ENCODE measurements at places on chromosomes 5 and 9.

GRCh38 chr9:34628656-34629490 is at the start of gene ARID3C:
Gene ARID3C, minus strand, starts transcription at chr9:34629066. Its CDS starts 1,052 bp downstream, at chr9:34628014.
- DNase-seq, result no peak

GRCh38 chr5:95029569-95030366 is 255.1 kb downstream of the MCTP1 start:
- DNase-seq, result no peak

- no peak for DNase-seq
Observed at GRCh38 chr5:50325237-50325832, 115.8 kb downstream of the EMB start.

DNA sequence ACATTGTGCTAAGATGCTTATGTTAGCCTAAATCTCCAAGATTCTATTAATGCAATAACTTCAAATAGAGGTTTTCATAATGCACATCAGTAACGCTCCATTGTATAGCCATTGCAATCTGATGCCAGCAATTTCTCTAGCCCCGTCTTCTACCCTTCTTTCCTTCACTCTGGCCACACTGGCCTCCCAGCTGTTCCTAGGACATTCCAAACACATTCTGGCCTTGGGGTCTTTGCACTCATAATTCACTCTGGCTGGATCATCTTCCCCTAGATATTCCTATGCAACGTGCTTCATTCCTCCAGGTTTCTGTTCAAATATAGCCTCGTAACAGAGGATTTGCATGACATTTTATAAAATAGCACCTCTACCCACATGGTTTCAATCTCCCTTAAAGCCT is 23.3 kb downstream of the FAM81B start:
- DNase-seq, result no peak

- DNase-seq, result no peak
Observed at GRCh38 chr5:7565559-7565958, 169.6 kb downstream of the ADCY2 start.

DNA sequence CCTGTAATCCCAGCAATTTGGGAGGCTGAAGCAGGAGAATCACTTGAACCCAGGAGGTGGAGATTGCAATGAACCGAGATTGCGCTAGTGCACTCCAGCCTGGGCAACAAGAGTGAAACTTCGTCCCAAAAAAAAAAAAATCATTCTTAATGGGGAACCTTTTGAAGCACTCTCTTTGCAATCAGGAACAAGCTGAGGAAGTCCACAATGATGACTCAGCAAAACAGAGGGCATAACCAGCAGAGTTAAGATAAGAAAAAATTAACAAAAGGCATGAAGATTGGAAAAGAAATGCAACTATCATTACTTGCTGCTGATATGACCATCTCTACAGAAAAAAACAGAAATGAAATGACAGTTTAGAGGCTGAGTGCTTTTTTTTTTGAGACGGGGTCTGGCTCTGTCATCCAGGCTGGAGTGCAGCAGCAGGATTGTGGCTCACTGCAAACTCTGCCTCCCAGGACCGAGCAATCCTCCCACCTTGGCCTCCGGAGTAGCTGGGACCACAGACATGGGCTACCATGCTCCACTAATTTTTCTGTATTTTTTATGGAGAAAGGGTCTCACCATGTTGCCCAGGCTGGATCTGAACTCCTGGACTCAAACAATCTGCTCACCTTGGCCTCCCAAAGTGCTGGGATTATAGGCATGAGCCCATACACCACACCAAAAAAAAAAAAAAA is 88.0 kb downstream of the FNBP1 start:
- no peak for DNase-seq

GRCh38 chr9:68492806-68493205 is 47.9 kb downstream of the TMEM252 start:
- DNase-seq, result no peak

DNA sequence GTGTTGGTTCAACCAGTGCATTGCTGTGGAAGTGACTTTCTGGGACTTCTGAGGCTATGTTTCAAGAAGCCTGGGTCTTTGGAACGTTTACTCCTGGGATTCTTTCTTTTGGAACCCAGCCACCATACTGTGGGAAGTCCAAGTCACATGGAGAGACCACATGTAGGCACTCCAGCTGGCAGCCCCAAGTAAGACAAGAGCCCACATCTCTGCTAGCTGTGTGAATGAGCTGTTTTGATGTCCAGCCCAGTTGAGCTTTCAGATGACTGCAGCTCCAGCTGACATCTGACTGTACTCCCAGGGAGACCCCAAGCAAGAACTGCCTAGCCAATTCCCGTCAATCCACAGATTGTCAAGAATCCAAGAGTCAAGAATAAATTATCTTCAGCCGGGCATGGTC is 60.1 kb upstream of the SPATA31D4 start:
- DNase-seq, result no peak

DNA sequence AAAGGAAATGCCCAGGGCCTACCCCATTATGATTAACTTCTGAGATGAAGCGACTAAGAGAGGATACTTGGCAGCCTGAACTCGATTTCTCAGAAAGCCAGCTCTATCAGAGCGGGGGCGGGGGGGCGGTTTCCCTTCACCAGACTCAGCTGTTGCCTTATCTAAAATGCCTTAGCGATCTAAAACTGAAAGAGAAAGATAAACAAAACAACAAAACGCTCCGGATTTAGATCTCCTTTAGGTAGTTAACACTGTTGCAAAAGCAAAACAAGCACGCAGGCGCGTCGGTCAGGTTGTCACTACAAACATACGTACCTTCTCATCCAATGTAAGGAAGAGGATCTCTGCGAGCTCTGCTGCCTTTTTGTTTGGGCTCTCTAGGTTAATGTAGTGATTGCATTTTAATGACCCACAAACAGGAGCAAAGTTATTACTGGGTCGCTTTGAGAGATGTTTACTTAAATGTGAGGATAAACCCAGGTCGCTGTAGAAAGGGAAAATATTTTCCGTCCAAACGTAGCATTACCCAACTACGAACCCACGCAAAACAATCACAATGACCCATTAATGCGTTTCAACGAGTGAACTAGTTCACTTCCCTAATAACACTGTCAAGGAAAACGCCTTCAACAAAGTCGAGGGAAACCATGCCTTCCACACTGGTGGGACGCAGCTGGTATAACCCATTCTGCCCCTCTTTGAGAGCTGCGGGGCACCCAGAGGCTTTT is 982 bp downstream of the EPB41L4A start:
- DNase-seq, result no peak

- DNase-seq, result no peak
Observed at GRCh38 chr9:14661421-14662059, 31.7 kb downstream of the ZDHHC21 start.

DNA sequence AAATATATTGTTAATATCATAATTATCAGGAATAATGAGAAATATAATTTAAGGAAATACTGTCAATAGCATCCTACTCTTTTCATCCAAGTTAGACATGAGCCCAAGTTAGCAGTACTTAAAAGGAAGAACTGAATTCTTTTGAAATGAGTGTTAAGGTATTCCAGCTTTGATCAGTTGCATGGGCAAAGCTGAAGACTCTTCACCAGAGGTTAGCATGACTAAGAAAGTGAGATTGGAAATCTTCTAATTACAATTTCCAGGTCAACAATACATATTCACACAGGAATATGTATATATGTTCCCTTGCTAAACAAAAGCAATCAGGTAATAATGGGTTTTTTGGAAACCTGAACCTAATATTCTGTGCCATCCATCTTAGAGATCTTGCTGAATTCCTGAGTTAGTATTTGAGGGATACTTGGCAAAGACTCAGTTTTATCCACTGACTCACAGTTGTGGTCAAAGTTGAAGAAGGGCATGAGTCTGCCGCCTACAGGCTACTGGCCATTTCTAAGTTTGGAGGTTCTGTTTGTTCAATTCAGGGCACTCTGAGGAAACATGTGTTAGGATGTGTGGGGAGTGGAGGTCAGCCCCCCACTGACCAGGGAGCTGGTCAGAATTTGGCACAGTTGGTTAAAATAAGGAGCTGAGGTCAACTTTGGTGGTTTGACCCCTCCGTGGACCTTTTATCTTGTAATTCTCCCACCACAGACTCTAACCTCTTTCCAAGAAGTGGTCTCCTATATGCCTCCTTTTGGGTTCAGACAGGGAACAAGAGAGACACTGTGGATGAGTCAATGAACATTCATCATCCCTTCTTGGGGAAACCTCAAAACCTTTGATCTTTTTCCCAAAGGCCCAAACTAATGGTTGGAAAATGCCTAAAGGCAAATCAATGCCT is 118.3 kb downstream of the PIK3R1 start:
- DNase-seq, result no peak

DNA sequence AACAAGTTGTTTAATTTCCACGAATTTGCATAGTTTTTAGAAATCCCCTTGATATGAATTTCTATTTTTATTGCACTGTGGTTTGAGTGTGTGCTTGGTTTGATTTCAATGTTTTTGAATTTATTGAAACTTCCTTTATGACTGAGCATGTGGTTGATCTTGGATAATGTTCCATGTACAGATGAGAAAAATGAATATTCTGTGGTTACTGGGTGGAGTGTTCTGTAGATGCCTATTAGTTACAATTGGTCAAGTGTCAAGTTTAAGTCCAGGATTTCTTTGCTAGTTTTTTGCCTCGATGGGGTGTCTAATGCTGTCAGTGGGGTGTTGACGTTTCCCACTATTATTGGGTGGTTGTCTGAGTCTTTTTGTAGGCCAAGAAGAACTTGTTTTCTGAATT is 319.5 kb upstream of the ACTBL2 start:
- no peak for DNase-seq

- DNase-seq, result no peak
Observed at GRCh38 chr5:103393101-103393754, 134.7 kb downstream of the MACIR start.

DNA sequence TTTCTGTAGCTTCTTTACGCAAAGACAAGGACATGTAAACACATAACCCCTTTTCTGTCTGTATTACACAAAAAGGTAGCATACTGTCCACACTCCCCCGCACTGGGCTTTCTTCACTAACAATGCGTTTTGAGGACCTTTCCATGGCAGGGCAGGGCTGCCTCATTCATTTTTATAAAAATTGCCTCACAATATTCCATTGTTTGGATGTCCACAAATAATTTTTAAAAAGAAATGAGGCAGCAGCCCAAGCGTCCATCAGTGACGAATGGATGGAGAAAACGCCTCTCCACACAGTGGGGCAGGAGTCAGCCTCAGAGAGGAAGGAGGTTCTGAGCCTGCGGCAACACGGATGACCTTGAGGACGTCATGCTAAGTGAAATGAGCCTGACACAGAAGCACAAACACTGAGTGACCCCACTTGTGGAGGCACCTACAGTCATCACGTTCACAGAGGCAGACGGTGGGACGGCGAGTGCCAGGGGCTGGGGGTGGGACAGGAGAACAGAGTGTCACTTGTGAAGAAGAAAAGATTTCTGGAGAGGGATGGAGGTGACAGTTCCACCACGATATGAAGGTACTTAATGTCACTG is 67.8 kb downstream of the RASGEF1C start:
- DNase-seq, result no peak

DNA sequence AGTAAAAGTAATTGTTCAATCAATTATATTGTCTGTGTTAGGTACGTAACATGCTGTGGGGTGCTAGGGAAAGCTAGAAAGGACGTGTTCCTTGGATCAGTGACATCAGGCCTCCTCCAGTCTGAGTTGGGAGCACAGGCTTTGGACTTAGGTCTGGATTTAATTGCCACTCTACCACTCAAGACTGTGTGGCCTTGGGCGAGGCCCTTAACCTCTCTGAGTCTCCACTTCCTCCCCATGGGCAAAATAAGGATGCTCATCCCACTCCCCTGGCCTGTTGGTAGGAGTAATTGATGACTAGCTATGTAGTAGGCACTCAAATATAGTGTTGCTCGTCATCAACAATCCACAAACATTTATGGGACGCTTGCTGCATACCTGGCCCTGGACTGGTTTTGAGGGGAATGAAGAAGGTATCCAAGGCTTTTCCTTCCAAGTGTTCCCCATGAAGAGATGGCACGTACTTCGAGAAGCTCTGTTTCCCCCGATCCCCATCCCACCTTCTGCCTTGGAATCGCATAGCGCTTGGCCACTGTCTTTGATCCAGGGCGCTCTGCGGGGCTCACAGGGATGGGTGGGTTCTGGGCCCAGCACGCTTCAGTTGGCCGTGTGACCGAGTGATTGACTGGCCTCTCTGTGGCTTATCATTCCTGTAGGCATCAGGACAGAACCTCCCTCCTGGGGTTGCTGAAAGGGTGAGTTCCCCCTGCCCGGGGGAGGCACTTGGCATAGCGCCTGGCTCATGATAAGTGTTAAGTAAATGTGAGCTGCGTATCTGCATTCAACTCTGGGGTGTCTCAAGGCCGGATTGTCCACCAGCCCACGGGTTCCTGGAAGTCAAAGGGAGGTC is 8.1 kb downstream of the FGF18 start:
- DNase-seq, result no peak

GRCh38 chr5:158691631-158692255 is 408.0 kb downstream of the EBF1 start:
- no peak for DNase-seq

DNA sequence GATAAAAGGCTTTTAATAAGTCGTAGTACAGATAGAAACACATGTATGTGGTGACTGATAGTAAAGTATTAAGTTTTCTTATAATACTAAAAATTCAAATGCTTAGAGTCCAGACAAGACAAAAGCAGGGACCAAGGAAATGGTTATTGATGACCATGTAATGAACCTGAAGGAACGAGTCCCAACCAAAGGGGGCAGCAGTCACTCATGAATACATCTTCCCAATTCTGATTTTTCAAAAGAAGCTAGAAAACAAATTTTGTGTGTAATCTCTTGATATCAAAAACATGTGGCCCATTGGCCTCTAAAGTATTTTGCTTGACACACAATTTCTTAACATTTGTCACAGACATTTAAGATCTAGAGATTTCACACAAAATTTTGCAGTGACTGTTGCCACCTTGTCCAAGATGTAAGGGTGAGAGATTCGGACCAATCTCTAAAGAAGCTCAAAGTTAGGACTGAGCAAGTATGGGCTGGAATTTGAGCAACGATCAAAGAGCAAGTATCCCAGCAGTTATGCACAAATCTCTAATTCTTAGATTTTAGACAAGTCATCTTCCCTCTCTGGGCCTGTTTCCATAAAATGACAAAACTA is 66.8 kb downstream of the ARL15 start:
- no peak for DNase-seq

GRCh38 chr9:136726118-136726517 is 13.7 kb downstream of the DIPK1B start:
- no peak for DNase-seq

- DNase-seq, result no peak
Observed at GRCh38 chr9:120485788-120486187, 94.2 kb downstream of the CDK5RAP2 start.

DNA sequence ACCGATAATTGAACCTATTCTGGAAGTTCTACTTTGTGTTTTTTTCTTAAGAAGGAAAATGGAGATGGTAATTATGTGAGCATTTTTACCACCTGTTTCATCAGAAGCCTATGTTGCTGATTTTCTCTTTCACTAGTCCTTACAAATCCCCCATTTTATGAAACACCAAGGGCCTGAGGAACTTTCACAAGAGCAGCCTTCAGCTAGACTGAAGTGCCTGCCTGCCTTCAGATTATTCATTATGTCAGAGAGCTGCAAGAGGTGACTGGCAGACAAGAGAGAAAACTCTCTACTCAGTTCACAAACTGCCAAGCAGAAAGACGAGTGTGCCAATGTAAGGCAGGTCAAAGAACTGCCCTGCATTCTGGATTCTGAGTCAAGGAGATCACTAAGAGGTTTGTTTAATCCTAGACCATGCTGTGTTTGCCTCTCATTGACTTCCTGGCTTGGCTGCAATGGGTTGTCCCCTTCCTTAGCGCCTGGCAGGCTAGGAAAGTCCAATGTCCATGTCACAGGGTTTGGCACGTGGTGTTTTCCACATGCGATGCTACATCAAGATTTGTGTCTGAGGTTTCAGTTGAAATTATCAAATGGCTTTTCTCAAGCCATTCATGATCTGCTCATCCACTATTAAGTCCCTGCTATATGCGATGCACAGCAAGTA is 143.3 kb downstream of the CDC42SE2 start:
- DNase-seq, result no peak

Data from urinary bladder (tissue), 4 donors.